Activated T-helper 1 cell treated with anti-CD3 and anti-CD28 coated beads, Interleukin-2, amount 50 U/mL, for 16 hours (primary cell): ENCODE measurements at places on chromosomes 6 and 20.

DNA sequence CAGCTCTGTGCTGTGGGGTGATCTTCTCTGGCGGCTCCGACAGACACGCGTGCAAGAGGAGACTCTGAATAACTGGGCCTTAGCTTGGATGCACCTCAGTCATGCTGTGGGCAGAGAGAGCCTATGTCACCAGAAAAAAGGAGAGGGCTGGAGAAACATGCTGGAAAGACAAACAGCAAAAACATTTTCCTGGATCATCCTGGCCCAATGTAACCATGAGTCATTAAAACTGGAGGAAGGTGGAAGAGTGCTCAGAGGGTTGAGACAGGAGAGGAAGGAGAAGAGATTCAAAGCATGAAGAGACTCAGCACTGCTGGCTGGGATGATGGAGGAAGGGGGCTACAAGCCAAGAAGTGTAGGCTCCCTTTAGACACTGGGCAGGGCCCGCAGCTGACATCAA is 292.0 kb downstream of the CDH26 start:
- no peak for DNase-seq

DNA sequence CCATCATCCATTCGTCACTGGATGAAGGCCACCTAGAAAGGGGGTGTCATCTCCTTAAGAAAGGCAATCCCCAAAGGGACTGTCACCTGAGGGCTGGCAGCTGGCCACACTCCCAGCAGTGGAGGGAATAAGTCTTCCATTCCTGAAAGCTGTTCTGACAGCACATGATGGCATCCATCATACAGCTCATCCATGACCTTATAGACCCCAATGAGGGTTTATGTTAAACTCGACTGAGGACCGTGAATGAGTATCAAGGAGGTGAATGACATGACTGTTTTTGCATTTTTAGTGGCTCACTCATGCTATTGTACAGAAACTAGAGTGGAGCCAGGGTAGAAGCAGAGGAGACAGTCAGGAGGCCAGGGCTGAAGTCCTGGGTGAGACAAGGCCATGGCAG is 203.1 kb upstream of the CNR1 start:
- DNase-seq, result no peak

DNA sequence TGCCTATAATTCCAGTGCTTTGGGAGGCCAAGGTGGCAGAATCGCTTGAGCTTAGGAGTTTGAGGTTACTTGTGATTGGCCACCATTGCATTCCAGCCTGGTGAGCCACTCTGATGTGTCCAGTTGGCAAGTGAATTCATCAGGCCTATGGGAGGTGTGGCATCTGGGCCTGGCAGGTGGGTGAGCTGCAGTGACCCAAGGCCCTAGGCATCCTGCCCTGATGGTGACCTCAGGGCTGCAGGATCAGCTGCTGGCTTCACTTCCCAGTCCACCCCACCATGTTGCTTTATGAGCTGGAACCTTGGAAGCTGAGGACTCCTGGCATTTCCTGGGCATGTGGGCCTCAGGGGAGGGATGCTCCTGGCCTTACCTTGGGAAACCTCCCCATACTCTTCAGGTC is 20.5 kb downstream of the RSPH9 start:
- no peak for DNase-seq

- DNase-seq, result peak; percentile 84
These were observed 16.6 kb upstream of the CCDC167 start for GRCh38 chr6:37516076-37516919.

GRCh38 chr20:23671479-23671878 is 17.4 kb downstream of the CST4 start:
- DNase-seq, result no peak

GRCh38 chr20:63785691-63786131 is 45.4 kb downstream of the ZBTB46 start:
- no peak for DNase-seq

- no peak for DNase-seq
These were observed 4.6 kb upstream of the IER3 start for GRCh38 chr6:30748851-30749540.

DNA sequence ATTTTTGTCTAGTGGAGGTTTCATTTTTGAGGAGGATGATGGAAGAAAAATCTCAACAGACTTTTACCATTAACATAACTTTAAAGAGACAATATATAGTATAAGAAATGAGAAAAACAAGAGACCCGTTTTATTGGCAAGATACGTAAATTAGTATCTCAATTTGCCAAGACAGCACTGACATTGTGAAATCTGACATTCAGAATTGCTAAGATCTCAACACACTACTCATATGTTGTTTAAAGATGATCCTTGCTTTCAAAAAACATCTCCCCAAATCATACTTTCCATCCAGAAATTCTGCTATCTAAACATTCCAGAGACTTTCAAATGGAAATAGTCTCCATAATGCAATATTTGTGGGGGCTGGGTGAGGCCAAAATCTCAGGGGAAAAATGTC is 220.9 kb upstream of the CEP162 start:
- DNase-seq, result no peak

DNA sequence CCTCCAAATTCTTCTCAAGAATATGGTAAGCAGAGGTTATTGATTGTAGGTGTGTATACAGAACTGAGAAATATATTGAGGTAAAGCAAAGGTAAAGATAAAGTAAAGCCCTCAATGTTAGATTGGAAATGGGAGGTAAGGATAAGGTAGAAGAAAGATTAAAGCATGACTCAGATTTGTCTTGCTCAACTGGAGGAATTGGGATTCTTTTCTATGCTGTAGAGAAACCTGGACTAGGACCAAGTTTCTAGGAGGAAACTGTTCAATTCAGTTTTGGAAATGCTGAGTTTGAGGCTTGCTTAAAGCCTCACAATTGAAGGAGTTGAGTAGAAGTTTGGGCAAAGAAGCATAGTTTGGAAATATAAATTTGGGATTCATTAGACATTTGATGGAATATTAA is 634.0 kb upstream of the PTCHD4 start:
- DNase-seq, result no peak

- DNase-seq, result no peak
These were observed 4.8 kb upstream of the TMEM14A start for GRCh38 chr6:52666071-52666470.

DNA sequence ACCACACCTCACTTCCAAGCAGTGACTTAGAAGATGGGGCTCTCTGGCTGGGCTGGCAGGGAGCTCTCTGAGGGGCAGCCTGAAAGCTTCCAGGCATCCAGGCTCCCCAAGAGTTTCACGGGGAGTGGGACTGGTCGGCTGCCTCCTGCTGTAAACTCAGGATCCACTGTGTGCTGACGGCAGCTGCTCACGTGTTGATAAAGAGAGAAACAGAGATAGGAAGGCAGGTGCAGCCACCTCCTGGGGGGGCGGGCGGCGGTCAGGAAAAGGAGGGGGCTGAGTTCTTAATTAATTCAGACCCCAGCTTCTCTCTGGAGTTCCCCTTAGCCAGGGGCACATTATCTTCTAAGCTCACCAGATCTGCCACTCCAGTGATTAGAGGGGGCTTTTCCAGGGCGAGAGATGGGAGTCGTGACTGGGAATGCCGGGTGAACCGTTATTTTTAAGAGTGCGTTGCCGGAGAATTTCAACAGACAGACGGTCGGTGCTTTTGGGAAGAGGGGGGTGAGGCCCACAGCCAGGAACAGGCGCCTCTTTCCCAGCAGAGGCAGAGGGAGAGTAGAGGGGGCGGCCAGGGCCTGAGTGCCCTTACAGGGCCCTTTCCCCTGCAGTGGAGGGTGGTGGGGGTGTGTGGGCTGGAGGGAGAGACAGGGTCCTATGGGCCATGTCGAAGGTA is 70.9 kb downstream of the CD40 start:
- DNase-seq, result no peak

DNA sequence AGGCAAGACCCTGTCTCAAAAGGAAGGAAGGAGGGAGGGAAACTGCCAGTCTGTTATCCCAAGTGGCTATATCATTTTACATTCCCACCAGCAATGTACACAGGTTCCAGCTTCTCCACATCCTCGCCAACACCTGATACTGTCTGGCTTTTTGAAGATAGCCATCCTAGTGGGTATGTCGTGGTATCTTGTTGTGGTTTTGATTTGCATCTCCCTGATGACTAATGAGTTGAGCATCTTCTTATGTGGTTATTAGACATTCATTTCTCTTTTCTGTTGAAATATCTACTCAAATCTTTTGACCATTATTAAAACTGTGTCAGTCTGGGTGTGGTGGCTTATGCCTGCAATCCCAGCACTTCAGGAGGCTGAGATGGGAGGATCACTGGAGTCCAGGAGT is 47.9 kb upstream of the ARID1B start:
- DNase-seq, result no peak

DNA sequence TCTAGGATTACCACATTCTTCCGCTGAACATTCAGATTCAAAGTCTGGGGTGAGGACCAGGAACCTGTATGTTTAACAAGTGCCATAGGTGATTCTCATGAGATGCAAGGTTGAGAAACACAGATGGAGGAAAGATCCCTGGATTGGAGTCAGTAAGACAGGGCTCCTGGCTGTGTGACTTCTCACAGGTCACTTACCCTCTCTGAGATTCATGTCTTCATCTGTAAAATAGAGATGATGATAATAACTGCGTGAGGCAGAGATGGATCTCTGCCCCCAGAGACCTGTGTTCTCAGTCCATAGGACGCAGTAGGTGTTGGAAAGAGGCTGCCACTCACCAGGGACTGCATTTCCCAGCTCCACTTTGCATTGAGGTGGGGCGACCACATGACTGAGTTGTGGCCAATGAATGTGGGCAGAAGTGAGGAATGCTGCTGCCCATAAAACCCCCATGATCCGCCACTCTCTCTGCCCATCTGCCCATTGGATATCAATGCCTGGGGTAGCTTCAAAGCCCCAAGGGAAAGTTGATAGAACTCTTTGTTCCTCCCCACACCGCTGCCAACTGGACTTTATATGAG is 13.6 kb upstream of the GDAP1L1 start:
- DNase-seq, result no peak
